ENCODE measurements at places on chromosomes 2 and 18.

GRCh38 chr18:76979111-76979751, 153.4 kb downstream of the MBP start:
- no peak for DNase-seq

DNA sequence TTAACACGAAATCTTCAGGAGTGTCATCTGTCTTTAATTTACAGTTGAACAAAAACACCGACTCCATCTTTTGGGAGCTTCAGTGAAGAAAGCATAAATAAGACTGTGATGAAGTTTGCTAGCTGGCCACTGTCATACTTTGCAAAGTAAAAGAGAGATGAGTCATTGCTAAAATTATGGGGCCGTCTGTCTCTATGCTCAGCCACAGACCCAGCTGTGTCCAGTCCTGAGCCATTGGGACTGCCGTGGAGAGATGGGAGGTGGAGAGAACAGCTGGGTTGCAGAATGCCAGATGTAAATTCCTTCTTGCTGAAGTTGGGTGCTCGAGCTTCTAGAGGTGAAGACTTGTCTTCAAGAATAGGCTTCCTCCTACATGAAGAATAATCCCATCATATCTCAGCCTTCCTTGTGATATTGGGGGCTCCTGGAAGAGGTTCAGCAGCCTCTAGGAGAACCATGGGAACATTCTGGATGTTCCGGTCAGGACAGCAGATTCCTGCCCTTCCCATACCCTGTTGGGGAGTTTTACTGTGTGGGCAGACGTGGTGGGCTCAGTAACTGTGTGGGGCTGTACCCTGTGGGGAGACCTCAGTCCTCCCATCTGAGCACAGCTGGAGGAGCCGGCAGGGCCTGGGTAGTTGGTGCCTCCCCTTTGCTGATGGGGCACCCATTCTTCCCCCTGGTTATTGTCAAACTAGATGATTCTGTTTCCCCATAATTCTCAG, 71.1 kb downstream of the LDLRAD4 start:
- peak; percentile 32 for DNase-seq

DNA sequence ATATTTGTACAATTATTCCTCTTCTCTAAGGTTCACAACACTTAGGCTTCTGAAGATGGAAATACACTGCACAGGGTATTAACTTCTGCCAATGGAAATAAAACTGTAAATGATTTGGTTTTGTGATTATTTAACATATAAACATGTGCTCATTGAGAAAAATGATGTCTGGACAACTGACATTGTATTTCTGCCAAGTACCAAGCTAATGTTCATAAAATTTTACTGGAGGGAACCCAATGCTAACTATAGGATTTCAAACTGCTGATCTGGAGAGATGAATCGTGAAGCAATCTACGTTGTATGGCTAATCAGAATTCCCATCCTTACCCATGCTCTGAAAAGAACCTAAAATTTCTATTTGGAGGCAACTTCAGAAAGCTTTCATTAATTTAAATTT, 279.7 kb downstream of the NRXN1 start:
- no peak for DNase-seq

- no peak for DNase-seq
Observed at GRCh38 chr2:125095826-125096225, 1070.7 kb downstream of the CNTNAP5 start.

- DNase-seq: peak; percentile 42
Observed at GRCh38 chr2:84894758-84895520, 10.5 kb upstream of the TMSB10 start.

GRCh38 chr2:229090225-229090624, 180.9 kb downstream of the PID1 start:
- no peak for DNase-seq

- DNase-seq: no peak
Observed at GRCh38 chr2:200360364-200360763, 53.9 kb downstream of the SPATS2L start.

GRCh38 chr18:48836806-48837615, 113.8 kb downstream of the SMAD7 start:
- no peak for DNase-seq

- DNase-seq: no peak
Observed at GRCh38 chr2:238369591-238370040, 49.3 kb downstream of the TRAF3IP1 start.

DNA sequence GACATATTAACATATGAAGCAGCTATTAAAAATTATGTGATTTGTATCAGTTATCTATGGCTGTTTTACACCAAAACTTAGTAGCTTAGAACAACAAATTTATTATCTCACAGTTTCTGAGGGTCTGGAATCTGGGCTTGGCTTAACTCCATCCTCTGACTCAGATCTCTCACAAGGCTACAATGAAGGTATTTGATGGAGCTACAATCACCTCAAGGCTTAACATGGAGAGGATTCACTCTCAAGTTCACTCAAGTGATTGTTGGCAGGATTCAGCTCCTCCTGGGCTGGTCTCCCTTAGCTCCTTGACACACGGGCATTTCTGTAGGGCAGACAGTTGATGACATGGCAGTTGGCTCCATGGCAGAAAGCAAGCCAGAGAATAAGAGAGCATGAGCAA, 133.0 kb upstream of the SLC14A2 start:
- no peak for DNase-seq

DNA sequence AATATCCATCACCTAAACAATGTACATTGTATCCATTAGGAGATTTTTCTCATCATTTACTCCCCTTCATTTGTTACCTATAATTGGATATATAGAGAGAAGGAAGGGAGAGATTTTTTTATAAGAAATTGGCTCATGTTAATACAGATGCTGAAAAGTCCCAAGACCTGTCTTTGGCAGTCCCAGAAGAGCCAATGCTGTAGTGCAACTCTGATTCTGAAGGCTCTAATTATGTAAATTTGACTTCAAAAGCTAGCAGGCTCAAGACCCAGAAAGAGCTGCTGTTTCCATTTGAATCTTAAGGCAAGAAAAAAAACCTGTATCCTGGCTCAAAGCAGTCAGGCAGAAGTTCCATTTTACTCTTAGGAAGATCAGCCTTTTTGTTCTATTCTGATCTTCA, 1245.5 kb upstream of the FAM98A start:
- DNase-seq: no peak

DNA sequence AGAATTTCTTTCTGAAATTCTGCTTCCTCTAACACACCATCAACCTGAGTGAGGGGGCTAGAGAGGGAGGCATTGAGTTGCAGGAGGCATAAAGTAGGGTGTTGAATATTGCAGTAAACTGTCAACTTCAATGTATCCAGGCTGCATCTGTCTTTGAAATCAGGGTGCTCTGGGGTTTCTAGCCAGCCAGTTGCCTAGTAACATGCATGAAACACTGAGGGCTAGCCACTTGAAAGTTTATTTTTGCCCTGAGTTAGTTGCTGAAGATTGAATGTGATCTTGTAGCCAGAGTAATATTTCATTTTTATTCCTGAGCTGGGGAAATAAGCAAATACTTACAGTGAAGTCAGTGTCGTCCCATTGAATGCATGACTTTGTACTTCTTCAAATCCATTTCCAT, 41.9 kb downstream of the LHCGR start:
- no peak for DNase-seq

DNA sequence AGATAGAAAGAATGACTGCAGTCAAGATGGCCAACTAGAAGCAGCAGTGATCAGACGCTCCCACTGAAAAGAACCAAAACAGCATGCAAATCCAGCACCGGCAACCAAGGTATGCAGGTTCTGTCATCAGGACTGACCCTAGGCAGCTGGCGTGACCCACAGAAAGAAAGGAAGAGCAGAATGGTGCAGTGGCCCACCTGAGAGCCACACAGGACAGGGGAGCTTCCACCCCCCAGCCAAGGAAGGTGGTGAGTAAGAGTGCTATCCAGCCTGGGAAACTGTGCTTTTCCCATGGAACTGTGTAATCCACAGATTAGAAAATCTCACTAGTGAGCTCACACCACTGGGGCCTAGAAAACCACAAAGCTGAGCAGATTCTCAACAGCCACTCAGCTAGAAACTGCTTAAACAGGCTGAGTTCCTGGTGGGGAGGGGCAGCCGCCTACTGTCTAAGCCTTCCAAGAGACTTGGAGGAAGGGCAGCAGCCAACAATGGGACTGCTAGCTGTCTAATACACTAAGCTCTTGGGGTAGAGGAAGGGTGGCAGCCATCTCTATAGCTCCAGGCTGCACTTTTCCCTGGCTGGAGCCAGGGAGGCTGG, 127.9 kb downstream of the EVA1A start:
- no peak for DNase-seq

DNA sequence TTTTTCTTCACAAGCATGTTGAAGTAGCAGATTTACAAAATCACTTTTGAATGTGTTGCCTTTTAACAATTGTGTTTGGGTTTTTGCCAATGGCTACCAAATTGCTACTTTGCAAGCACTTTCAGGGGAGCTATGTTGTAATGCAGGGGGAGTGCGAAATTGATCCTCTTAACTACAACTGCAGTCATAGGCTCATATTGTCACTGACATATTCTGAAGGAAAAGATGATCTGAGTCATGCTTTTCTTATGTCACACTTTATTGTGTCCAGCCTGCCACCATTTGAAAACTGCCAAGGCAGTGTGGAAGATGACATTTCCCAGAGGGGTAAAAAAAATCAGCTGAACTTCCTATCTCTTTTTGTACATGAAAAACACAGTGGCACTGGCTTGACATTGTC, 74.9 kb downstream of the GPD2 start:
- DNase-seq: peak; percentile 13

DNA sequence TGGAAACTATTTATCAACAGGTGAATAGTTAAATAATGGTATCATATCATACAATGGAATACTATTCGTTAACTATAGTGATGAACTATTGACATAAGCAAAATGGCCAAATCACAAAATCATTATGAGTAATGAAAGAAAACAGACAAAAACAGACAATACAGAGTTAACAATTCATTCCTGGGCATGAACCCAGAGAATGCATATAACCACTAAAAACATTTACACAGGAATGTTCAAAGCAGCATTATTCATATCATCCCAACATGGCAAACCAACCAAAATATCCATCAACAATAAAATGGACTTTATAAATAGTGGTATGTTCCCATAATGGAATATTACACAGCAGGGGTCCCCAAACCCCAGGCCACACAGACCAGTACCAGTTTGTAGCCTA, 131.2 kb upstream of the CYP1B1 start:
- DNase-seq: no peak

DNA sequence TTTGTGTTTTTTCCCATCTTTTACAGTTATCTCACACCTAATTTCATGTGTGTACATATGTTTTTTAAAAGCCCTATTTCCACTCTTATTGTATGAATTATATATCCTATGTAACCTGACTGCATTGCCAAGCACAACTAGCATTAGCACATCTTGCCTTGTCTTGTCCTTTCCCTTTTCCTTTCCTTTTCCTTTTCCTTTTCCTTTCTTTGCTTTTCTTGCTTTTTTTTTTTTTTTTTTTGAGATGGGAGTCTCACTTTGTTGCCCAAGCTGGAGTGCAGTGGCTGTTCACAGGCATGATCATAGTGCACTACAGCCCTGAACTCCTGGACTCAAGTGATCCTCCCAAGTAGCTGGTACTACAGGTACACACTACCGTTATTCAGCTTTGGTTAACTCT, 172.7 kb upstream of the BOD1L2 start:
- no peak for DNase-seq

DNA sequence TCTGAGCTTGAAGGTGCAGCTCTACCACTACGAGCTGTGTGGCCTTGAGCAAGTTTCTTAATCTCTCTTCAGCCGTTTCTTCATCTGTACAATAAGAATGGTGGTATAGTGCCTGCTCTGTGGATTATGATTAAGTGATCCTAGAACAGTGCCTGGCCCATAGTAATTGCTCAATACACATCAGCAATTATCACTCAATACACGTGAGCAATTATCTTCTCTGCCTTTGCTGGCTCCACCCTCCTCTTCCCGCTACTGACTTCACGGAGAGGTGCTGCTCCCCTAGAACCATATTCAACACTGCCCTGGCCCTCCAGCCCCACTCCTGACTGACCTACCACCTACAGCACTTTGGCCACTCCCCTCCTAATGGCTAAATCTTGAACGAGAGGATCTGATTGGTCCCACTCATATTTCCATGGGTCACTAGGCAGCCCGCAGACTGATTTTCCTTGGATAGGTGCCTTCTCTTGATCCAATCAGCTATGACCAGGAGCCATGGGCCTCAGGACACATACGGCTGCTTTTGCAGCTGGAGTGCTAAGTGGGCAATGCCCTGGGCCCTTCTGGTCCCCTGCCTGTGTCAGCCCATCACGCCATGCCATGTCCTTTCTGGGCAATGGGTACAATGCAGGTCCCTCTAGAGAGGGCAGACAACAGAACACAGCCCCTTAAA, 77.5 kb downstream of the STPG4 start:
- peak; percentile 53 for DNase-seq

DNA sequence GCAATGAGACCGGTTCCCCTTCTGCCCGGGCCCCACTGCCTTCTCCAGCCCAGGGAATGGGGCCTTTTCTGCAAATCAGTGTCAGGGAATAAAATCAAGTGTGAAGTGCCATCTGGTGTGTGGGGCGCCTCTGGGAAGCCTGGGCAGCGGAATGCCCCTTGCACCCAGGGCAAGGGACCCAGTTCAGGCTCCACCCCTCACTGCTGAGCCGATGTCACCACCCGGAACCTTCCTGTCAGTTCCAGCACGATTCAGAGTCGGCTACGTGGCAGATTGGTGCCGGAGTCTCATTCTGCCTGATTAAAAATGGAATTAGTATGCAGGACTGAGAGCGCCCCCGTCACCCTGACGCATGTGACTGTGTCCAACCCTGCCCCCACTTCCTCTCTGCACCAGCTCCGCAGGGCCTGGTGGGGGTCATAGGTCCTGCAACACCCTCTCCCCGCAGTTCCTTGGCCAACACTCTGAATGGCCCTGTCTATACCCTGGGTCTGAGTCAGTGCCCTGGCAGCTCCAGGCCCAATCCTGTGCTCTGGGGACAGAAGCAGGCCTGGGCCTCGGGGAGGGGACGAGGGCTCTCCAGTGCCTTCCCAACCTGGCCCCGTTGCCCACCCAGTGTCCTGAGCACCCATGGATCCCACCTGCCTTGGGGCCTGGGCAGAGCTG, 8.2 kb upstream of the ALPI start:
- DNase-seq: no peak

GRCh38 chr2:10215393-10215935, 87.2 kb upstream of the HPCAL1 start:
- DNase-seq: no peak

DNA sequence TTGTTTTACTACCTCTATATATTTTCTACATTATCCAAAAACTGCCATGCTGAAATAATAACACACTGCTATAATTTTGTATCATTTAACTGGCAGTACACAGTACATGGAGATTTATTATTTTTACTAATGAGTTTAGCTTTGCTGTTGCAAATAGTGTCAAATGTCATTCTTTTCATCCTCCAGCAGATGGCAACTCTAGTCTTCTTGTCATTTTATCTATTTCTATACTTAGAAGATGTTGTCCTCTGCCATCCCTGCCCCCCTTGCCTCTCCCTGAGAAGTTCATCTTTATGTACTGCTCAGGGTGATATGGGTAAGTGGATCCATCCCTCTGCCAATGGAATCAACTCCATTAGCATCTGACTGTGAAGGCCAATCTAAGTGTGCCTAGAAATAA, 21.7 kb upstream of the LRRTM1 start:
- no peak for DNase-seq

GRCh38 chr2:235234736-235235135, 259.1 kb upstream of the AGAP1 start:
- no peak for DNase-seq

Data from MV-4-11 (cell line).